ENCODE measurements at places on chromosomes 6 and 20.

DNA sequence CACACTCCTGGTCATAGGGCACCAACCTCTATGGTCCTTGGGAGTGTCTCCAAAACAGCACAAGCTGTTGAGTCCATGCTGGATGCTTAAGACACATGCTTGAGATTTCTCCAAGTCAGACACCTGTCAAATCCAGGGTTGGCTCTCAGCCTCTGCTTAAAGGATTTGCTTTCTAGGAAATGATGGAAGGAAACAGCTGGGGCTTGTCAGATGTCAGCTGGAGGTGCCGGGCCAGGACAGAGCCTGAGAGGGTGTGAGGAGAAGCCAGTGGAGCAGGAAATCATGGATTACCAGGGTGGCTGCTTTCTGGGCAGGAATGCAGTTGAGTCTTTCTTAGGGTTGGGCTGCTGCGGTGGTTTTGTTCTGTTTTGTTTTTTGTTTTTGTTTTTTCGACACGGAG lies 83.0 kb upstream of the FAM184A start:
- DNase-seq, result no peak

DNA sequence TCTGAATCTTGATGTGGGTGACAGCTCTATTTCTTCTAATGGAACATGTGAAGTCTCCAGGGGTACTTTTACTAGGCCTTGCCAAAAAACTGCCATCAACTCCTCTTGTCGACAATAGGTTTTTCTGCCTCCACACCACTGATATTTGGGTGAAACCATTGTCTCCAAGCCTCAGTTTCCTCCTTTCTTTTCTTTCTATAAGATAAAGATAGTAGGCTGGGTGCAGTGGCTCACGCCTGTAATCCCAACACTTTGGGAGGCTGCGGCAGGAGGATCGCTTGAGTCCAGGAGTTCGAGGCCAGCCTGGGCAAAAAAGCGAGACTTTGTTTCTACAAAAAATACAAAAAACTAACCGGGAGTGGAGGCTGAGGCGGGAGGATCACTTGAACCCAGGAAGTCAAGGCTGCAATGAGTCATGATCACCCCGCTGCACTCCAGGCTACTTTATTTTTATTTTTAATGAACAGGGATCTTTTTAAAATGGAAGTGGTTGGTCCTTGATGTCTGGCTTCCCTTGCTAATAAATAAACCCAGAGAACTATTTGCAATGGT lies 159.9 kb upstream of the TNFAIP3 start:
- no peak for DNase-seq

GRCh38 chr6:23532227-23532626 lies 593.8 kb upstream of the NRSN1 start:
- no peak for DNase-seq

DNA sequence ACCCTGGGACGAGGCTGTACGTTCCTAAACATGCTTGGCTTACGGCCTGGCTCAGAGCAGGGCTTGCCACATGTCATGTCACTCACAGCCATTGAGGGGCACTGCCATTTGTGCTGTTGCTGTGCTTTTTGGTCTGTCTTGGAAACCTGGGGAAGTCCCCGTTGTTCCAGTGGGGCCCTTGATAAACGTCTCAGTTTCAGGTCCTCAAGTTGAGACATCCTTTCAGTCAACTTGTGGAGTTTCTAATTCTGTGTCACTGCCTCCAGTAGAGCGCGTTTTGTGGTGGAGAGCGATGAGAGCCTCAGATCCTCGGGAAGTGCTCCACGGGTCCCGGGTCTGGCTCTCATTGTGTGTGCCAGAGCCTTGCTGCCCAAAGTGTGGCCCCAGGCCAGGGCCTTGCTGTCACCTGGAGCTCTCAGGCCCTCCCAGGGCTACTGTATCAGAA lies 43.0 kb upstream of the CCR6 start:
- DNase-seq, result no peak

GRCh38 chr6:43401730-43402129 lies 25.6 kb upstream of the ABCC10 start:
- no peak for DNase-seq

DNA sequence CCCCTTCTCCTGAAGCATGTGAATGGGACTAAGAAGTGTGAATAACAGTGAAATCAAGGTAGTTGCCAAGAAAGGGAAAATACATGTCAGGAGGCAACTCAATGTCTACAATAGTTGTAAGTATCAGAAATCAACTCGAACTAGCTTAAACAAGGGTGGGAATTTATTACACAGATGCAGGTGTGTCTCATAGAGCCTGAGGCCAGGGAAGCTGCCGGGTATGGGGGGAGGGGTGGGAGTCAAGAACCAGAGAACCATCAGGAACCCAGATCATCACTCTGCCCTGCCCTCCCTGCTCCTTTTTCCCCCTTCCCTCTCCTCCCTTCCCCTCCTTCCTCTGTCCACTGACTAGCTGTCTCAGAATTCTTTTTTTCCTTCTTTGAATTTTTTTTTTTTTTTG lies 34.9 kb upstream of the BMP6 start:
- DNase-seq, result no peak

DNA sequence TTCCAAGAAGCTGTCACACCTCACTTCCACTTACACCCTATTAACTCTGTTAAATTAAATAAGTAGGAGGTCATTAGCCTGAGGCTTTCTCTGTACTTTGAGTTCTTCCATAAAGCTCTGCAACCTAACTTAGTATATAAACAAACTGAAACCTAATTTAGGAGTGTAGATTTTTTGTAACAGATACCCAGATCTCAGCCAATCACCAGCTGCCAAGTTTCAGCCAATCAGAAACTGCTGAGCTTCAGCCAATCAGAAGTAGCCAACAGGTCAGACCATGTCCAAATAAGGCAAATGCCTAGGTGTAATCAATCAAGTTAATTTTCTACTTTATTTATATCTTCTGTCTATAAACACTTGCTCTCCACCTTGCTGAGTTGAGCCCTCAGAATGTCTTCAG lies 142.7 kb upstream of the SULF2 start:
- no peak for DNase-seq

- DNase-seq, result no peak
Measured at GRCh38 chr6:33384581-33385020, 7.0 kb upstream of the KIFC1 start.

GRCh38 chr6:70531133-70531532 lies 35.6 kb upstream of the SDHAF4 start:
- DNase-seq, result no peak

DNA sequence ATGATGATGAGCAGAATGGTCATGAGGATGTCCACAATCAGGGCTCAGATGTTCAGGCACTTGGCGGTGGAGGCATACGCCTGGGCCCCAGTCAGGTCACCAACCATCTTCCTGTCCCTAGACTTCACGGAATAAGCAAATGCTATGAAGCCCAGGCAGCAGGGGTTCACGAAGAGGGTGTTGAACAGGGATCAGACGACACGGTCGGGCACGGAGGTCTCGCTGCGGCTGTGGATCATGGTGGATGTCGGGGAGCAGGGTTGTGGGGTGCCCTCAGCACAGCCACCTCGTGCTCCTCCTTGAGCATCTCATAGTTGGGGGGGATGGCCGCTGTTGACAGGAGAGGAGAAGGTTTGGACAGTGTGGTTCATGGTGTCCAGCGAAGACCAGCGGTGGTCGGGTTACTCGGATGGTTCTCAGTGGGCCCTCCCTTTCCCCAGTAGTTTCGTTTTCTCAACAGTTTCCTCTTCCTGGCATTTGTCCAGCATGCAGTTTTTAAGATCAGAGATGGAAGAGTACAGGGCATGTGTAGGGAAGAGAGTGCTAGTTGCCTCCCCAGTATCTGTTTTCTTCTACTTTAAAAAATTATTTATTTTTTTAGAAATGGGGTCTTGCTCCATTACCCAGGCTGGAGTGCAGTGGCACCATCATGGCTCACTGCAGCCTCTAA lies 20.3 kb upstream of the SPDEF start:
- no peak for DNase-seq

- peak; percentile 32 for DNase-seq
Measured at GRCh38 chr20:53865901-53866793, 204.2 kb downstream of the BCAS1 start.
